Fibroblast of the aortic adventitia (primary cell): ENCODE measurements at places on chromosomes 4 and X. TPM values are rescaled to one million over a fixed set of nuclear protein-coding genes. Genes with fewer than 3 reads are reported as not detected.
A peak's percentile ranks its signal among the peaks of the same experiment; 100 is the strongest.

BOD1L1 gene
- total RNA-seq, result 38.0 and 41.5 TPM in 2 replicates

DNA sequence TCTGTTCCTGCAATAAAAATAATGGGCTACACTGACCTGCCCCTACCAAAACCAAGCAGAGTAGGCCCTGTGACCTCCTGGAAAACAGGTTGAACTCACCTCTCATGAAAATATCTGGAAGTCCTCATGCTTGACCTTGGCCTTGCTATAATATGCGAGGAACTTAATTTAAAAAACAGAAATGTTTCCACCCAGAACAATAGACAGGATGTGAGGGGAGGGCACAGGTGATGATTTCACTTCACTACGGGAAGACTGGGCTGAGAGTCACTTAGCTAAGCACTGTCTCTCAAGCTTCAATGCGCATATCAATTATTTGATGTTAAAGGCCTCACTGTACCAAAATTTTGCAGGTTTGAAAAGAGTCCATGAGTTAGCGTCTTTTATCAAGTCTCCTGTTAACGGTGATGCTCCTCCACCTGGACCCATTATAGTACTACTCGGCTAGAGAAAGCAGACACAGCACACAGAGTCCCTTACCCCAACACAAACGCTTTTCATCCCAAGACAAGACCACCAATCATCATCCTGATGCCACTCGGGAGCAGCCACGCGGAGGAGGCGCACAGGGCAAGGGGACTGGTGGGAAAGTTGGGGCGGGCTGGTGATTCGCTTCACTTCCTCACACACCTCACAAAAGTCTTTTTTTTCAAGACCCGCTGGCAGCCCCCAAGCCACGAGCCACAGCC is 25.9 kb downstream of the ZNF721 start:
- DNase-seq, result peak; percentile 11

- DNase-seq, result peak; percentile 6
Measured at GRCh38 chr4:182427554-182427953, 184.4 kb downstream of the TENM3 start.

DNA sequence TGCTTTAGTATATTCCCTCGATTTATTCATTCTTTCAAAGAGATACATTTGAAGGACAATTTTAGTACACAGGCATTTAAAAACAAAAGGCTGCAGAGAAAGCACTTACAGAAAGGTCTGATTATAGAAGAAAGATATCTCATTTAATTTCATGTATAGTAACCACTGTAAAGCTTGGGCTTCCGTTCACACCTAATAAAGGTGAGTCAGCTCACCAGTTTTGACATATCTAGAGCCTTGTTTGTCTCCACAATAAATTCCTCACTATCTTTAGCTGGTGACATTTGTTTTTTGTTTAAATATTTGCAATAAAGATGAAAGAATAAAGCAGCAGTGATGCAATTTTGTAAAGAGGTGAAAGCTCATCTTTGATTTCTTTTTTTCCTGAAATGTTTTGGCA is 1.1 kb upstream of the EPHA5 start:
- no peak for DNase-seq

DNA sequence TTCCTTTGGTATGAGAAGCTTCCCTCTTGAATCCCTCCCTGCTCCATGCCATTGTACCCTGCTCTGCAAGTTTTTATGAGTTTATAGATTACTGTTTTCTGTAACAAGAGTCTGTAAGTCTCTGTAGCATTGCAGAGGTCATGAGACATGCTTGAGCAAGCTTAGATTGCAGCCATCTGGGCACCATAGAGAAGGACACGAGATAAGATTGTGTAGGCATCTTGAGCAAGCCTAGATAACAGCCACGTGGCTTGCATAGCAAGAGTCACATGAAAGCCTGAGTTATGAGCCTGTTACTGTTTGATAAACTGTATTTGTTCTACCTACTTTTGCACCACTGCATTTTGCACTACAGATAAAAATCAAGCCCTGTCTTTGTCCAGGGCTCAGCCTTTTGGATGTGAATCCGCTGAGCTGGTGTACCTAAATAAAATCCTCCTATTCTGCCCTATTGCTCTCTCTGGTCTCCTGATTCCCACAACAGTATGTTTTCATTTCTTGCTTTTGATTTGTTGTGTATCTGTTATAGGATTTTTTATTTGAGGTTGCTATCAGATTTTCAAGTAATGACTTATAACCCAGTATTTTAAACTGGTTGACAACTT is 127.4 kb upstream of the ANKRD50 start:
- no peak for DNase-seq

DNA sequence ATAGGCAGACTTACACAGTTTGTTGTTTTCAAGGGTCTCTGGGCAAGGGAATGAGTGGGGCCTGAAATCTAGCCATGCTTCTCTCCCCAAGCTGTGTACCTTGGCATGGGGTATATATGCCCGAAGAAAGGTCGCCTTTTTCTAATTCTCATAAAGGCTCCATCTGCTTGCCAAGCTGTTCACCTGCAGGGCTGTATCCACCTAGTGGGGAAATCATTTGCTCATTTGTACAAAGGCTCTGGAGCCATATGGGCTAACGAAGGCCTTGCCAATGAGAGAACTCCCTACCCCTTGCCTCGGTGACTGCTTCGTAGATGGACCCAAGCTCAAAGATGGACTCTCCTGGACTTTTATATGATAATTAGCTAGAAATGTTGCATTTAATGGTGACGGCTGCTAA is 1097.0 kb downstream of the PDHA2 start:
- no peak for DNase-seq
